ENCODE measurements at places on chromosomes 1 and 21.

GRCh38 chr1:205959789-205960188, 16.5 kb upstream of the SLC26A9 start:
- no peak for DNase-seq

DNA sequence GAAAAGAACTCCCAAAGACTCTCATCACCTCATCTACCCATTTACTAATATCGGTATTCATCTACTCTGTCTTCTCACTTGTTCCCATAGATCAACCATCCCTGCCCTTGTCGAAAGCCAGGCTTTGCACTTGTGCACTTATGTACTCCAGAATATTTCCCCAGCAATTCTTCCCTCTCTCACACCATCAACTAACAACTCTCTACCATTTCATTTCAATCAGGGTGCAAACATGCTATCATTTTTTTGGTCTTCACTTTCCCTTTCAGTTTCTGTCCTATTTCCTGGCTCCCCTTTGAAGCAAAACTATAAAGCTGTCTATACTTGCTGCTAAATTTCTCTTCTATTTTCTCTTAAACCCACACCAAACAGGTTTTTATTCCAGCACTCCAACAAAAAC, 6.7 kb downstream of the C1orf105 start:
- DNase-seq = no peak

GRCh38 chr1:116128664-116129063, 17.5 kb downstream of the MAB21L3 start:
- DNase-seq = no peak

- DNase-seq = no peak
Observed at GRCh38 chr1:115164484-115164883, 75.2 kb upstream of the TSPAN2 start.

DNA sequence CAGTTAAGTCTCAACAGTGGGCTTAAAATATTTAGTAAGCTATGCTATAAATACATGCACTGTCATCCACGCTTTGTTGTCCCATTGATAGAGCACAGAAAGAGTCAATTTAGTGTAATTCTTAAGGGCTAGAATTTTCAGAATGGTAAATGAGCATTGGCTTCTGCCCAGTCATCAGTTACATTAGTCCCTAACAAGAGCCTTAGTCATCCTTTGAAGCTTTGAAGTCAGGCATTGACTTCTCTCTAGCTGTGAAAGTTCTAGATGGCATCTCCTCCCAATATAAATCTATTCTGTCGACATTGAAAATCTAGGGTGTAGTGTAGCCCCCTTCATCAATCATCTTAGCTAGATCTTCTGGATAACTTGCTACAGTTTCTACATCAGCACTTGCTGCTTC, 12.0 kb upstream of the LPGAT1 start:
- no peak for DNase-seq

GRCh38 chr1:156709757-156710489, 4.5 kb upstream of the CRABP2 start:
- no peak for DNase-seq

- DNase-seq = no peak
Observed at GRCh38 chr1:159953536-159954515, at the start of gene SLAMF9. Gene SLAMF9 (minus strand): TSS chr1:159954237. CDS start chr1:159954137, 100 bp downstream.

DNA sequence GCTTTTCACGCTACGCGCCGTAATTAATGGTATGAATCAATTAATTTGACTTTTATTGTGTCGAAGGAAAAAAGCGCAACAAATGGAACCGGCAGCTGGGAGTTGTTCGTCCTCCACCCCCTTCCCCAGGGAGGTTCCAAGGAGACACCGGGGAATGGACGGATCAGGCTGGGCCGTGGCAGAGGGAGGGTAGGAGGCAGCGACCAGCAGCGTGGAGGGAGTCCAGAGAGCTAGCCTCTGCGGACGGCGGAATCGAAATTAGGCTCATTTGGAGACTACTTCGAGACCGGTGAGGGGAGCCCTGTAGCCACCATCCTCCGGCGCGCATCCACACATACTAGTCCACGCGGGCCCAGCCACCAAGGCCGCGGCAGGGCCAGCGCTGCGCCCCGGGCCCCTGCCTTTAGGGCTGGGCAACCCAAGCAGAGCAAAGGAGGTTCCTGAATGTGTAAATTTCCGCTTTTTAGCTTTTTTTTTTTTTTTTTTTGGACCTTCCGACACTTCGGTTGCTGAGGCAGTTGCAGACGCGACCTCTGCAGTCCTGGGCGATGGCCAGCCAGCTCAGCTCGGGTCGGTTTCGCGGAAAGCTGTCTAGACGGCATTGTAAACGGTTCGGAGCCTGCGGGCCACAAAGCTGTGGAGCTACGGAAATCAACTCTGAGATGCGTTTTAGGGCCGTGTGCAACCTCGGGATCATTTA, 2.2 kb upstream of the FOXD3 start:
- no peak for DNase-seq

GRCh38 chr1:6180707-6181311, 688 bp upstream of the CHD5 start:
- no peak for DNase-seq

Data from naive B cell (primary cell).